ENCODE measurements at places on chromosomes 2 and 18. TPM values are rescaled to one million over a fixed set of nuclear protein-coding genes. Genes with fewer than 3 reads are reported as not detected.
A peak's percentile ranks its signal among the peaks of the same experiment; 100 is the strongest.

DNA sequence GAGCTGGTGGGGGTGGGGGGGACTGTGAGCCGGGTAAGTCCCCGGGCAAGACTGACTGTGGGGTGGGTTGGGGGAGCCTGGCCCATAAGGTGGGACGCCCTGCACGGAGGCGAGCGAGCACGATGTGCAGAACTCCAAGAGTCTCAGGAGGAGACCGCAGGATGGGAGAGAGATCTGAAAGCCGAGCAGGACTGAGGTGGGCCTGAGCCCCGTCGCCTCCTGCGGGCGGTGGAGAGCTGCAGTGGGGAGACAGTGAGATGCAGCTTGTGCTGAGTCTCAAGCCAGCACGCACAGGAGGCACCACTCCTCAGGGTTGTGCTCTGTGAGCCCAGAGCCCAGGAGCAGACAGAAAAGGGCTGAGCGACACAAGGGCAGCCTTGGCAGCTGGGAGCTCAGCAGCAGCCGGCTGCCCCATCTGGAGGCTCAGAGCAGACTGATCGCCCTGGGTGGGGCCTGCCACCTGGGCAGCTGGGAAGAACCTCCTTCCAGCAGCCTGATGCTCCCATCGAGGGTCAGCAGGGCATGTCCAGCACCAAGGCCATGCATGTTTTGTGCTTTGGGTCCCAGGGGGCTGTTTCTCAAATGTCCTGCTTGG lies 15.9 kb downstream of the ARHGEF4 start:
- no peak for DNase-seq

DNA sequence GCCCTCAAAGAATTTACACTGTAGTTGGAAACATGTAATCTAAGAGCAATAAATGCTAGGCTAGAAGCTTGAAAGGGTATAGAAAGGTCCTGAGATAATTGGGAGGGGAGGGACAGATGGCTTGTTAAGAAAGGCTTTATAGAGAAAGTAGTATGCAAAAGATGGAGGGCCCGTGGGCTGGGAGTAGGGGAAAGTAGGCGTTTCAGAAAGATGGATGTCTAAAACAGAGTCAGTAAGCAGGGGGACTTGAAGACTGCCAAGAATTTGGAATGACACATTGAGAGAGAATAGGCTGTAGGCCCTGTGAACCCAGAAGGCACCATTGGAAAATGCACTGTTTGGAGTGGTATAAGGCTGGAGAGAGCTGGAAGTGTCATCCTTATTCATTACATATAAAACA lies 822 bp downstream of the PSMG2 start:
- peak; percentile 29 for DNase-seq

DNA sequence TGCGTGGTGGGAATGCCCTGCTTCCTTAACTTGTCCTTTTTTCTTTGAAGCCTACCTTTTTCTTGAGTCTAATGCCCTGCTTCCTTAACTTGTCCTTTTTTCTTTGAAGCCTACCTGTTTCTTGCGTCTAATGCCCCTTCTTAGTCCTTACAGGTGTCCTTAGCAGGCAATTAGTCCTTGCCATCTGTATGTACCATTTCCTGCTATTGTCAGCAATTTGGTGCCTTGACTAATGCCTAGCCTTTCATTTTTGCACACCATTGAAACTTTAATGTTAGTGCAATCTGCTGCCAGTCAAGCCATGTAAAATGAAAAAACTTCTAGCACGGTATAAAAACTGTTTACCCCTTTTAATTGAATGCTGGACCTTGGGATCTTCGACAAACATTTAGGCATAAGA lies 4.3 kb downstream of the KDM3A start:
- DNase-seq: no peak

GRCh38 chr2:188973641-188974040 lies 532 bp upstream of the COL3A1 start:
- no peak for DNase-seq

GRCh38 chr2:25347846-25348245 lies 6.1 kb upstream of the DNMT3A start:
- DNase-seq: no peak

- DNase-seq: no peak
Observed at GRCh38 chr2:219569635-219570034, 1.7 kb downstream of the OBSL1 start.

DNA sequence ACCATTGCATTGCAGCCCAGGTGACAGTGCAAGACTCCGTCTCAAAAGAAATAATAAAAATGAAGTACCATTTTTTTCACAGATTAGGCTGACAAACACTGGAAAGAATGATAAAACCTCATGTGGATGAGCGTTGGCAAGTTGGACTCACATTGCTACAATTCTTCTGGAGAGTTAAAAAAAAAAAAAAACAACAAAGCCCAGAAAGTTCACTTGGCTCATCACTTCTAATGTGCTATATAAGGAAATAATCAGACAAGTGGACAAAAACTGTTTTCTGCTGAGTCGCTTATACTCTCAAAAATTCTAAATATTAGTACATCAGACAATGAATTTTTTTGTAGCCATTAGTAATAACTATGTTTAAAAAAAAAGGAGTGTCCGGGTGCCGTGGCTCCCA lies 38.4 kb downstream of the PKP4 start:
- no peak for DNase-seq

DNA sequence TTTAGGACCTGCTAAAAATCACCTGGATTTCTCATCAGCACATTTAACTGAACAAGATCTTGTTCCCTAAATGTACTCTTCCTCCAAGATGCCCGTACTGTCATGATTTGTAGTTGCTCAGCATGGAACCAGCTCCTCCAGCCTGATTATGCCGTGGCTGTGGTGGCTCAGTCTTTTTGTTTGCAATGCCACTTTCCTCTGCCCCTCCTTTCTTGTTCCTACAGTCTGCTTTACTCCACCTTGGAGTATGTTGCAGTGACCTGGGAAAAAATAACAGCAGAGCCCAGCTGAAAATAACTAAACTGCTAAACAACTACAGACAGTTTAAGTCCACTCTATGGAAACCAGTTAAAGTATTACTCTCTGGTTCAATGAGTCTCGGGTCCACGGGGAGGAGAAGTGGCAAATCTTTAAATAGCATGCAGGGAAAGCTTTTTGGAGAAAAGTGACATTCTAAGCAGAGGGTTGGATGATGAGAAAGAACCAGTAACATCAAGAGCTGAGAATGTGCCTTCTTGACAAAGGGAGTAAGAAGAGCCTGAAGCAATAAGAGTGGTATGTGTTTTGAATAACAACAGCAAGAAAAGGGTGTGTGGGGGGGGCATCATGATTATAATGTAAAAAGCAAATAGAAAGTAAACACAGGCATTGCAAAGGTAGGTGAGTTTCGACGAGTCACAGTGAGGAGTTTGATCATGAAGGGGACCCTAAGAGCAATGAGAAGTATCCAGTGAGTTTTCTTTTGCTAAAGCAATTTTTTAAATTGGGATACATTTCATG lies 225.7 kb downstream of the TMX3 start:
- DNase-seq: peak; percentile 9

DNA sequence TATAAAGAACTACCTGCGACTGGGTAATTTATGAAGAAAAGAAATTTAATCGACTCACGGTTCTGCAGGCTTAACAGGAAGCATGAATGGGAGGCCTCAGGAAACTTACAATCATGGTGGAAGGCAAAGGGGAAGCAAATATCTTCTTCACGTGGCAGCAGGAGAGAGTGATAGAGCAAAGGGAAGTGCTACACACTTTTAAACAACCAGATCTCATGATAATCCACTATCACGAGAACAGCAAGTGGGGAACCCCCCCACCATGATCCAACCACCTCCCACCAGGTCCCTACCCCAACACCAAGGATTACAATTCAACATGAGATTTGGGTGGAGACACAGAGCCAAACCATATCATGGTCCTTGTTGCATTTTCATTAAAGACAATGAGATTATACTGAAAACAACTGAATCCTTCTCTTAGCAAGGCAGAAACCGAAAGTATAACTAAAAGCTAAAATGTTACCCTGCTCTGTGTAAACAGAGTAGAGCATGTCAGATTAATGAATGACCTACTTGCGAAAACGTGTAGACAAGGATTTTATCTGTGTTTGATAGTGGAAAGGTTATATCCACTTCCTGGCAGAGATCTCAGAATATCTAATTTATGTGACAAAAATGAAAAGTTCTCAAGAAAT lies 60.1 kb upstream of the RBBP8 start:
- DNase-seq: no peak

DNA sequence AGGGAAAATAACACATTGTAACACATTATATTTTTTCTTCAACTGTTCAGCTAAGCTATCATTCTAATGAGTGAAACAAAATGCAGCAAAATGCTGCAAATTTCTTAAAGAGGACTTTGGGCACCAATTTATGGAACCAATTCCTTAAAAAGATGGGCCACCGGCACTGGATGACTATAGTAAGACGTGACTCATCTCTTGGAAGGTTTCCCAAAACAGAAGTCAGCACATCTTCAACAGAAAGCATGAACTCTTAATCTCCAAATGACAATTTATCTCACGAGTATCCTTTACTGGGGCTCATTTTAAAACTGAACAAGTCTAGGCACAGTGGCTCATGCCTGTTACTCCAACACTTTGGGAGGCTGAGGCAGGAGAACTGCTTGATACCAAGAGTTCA lies 213.4 kb downstream of the CDH20 start:
- DNase-seq: peak; percentile 68

DNA sequence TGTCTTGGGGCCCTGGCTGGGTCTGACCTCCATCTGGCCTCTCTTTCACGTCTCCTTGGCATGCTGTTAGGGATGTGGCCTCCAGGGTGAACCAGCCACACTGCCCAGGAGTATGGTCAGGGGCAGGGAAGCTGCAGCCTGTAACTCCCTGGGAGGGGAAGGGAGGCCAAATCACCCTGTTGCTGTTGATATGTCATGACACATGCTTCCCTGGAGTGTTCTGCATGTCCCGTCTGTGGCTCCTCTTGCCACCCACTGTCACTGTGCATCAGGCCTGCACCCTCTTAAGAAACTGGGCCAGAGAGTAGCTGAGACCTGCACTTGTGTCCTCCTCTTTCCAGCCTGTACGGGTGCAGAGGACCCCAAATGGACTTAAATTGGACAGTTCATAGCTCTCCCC lies 221.3 kb downstream of the FHOD3 start:
- no peak for DNase-seq

DNA sequence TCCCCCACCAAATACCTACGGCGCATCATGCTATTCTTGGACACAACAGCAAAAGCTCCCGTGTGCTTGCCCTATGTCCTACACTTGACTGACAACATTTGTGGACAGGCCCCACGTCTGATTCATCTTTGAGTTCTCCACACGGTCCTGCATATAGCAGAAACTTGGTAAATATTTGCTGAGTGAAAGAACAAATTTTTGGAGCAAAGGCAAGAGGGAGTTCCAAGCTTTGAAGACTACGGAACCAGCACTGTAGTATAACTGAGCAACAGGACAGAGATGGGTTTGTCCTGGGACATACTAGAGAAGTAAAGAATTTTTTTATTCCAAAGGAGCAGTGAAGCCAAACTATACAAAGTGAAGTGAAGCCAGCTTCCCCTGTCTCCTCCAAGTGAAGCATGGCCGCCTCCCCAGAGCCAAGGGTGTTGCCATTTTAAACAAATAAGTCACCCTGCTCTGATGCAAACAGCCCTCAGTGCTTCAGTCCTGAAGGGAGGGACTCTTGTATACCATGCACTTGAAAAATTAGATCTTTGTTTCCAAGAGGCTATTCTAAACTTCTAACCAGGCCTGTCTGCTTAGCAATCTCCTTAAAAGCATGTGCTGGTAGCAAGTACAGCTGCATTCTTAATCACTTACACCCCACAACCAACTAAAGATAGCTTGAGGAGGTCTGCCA lies 35.9 kb downstream of the SPRED2 start:
- peak; percentile 84 for DNase-seq

- DNase-seq: no peak
Observed at GRCh38 chr2:6926071-6926732, 9.0 kb downstream of the RNF144A start.

- DNase-seq: peak; percentile 93
Observed at GRCh38 chr2:8605351-8606065, 76.3 kb upstream of the ID2 start.

GRCh38 chr2:33782395-33783230 lies 183.5 kb upstream of the FAM98A start:
- DNase-seq: no peak

- no peak for DNase-seq
Observed at GRCh38 chr2:925309-925708, 25.3 kb upstream of the SNTG2 start.

- DNase-seq: no peak
Observed at GRCh38 chr2:215313255-215313613, 1.4 kb downstream of the ATIC start.

DNA sequence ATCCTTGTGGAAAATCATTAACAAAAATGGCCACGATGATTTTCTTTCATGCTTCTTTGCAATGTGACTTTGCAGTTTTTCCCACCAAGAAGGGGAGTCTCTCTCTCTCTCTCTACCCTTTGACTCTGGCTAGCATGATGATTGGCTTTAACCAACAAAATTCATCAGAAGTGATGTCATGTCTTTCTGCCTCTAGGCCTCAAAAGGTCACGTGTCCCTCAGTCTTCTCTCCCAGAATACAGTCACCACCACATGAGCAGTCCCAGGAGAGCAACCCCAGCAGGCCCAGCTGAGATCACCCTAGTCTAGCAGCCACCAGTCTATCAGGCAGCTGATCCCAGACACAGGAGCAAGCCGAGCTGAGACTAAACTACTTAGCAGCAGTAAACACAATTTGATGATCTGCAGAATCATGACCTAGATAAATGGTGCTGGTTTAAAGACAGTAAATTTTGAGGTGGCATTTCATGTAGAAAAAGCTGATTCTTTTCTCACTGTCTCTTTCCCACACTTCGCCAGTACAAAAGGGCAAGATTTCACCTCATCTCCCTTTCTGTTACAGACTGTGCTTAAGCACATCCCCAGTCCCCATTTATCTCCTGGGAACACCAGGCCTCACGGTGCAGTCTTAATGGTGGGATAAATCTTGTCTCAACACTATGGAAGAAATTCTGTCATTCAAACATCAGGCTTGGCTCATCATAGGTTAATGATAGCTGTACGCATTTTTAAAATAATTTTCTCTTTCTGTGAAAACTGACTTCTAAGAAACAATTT lies 132.7 kb downstream of the SCG2 start:
- no peak for DNase-seq

GRCh38 chr18:9175115-9175514 lies 38.5 kb downstream of the ANKRD12 start:
- DNase-seq: no peak

DNA sequence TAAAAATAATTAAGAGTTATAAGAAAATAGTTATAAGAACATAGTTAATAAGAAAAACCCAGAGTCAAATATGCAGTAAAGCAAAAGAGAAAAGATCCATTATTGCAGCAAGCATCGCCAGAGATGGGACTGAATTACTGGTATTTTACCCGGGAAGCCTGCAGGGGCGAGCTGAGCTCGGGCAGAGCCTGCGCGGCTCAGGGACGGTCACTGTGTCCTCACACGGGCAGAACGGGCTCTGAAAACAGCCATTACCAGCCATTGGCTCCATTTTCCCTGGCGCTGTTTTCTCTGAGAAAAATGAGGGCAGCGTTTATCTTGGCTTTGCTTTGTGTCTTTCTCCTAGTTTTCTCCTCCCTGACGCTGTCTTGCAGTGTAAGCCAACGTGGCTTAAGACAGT lies 95.3 kb upstream of the ALKAL2 start:
- no peak for DNase-seq

Gene RHBDD1
- 7.8 TPM for total RNA-seq

Gene C2orf76
- 10.2 TPM for total RNA-seq

Gene FAP
- not detected for total RNA-seq

Gene FAM168B
- 103 TPM for total RNA-seq

Gene TBR1
- not detected for total RNA-seq

Gene CD8A
- total RNA-seq: not detected

Gene MAL
- total RNA-seq: 1.6 TPM

Gene SALL3
- total RNA-seq: not detected

Data from PC-3 (cell line).